GM10248 (cell line): ENCODE measurements at places on chromosomes 6 and 20.
A peak's percentile ranks its signal among the peaks of the same experiment; 100 is the strongest.

- DNase-seq = no peak
Observed at GRCh38 chr6:169885831-169886230, 134.4 kb downstream of the ERMARD start.

DNA sequence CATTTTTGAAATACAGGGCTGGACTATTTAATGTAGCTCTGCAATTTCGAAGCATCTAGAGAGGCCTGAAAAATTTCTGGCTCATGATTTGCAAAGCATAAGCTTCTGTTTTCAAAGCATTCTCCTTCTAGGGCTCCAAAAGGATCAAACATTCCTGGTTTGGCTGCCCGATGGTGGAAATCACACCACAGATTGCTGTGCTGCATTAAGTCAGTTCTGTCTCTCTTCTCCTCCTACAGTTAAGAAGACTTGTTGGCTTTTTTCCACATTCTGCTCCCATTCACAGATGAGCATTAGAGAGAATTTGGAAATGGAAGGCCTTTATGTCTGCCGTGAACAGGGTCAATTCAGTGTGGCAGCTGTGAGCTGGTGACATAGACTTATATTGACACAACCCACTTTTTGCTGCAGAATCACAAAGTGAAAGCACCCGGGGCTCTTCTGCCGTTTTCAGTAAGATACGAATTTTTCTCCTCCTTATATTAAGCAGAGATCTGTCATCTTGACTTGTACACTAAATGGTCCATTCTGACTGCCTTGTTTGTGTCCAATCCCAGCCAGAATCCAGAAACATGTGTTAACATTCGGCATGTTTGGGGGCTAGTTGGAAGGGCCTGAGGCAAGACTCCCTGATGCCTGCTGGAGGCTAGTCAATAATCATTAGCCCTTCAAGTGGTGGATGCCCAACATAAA lies 330.8 kb upstream of the DEFB112 start:
- DNase-seq = no peak

DNA sequence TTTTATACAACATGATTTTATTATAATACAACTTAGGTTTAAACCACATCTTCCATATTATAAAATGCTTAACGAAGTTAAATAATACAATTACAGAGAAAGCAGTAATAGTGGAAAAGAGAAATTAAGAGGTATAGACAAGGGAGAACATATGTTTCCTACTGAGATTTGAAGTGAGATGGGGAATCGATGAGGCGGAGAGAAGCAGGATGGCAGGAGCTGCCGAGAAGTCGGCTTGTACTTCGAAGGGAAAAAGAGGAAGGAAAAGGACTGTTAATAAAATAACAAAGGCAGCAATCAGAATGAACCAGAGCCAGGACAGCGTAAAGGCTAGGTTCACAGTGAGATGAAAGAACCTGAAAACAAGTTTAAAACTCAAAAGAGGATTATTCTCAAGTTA lies 15.4 kb downstream of the FBXL4 start:
- no peak for DNase-seq

GRCh38 chr6:168440520-168441433 lies at the start of gene SMOC2:
Gene SMOC2, plus strand, starts transcription at chr6:168441184. Its CDS starts 187 bp downstream, at chr6:168441371.
- DNase-seq = no peak

DNA sequence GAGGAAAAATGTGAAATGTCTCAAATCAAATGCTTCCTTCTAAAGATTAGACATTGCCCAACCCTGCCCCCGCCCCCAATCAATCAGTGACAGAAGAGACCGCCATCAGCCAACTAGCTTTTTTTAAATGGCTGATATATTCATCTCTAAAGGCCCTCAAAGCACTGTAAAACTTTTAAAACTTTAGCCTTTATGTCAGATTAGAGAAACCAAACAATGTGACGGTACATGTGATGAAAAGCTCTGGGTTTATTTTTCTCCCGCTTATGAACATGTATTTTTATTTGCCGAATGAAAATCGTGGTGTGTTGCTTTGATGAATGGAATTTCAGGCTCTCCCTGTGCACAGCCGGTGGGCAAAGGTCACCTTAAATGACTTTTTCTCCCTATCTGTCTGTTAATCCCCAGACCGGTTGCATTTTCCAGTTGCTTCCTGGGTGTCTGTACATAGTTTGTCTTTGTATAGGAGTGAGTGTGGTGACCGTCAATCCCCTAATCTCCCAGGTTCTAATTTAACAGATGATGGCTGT lies 38.5 kb downstream of the TBC1D7 start:
- no peak for DNase-seq

DNA sequence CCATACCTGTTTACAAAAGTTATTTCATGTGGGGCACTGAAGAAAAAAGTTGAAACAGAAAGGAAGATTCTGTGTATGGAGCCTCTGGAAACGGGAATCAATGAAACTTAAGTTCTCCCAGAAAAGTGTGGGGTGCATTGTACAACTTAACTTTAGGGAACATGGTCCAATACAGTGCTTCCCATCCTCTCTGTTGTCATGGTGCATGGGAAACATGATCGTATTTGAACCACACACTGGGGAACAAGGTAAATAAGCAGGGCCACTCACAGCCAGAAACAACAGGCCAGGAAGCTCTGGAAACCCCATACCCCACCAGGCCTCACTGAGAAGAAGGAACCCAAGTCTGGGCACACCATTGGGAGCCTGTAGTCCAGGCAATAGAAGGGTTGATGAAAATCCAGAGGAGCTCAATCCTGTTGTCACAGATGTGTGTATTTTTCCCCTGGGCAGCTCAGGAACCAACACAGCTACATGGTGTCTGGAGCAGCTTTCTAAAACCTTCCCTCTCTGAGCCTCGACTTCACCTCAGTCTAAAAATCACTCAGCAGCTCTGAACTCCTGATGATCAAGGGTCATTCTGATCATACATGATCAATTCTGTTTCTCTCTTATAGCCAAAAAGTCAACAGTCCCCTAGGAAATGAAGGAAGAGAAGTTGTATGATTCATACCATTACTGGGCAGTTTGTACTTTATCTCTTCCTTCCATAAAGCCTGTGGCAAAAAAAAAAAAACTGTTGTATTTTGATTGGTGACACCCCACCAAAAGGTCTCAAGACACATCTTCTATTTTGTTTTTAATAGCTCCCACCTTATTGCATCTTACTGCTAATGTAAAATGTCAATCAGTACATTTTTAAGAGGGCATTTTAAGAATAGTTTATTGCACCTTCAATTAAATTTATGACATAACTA lies 198.5 kb upstream of the TAB2 start:
- no peak for DNase-seq

DNA sequence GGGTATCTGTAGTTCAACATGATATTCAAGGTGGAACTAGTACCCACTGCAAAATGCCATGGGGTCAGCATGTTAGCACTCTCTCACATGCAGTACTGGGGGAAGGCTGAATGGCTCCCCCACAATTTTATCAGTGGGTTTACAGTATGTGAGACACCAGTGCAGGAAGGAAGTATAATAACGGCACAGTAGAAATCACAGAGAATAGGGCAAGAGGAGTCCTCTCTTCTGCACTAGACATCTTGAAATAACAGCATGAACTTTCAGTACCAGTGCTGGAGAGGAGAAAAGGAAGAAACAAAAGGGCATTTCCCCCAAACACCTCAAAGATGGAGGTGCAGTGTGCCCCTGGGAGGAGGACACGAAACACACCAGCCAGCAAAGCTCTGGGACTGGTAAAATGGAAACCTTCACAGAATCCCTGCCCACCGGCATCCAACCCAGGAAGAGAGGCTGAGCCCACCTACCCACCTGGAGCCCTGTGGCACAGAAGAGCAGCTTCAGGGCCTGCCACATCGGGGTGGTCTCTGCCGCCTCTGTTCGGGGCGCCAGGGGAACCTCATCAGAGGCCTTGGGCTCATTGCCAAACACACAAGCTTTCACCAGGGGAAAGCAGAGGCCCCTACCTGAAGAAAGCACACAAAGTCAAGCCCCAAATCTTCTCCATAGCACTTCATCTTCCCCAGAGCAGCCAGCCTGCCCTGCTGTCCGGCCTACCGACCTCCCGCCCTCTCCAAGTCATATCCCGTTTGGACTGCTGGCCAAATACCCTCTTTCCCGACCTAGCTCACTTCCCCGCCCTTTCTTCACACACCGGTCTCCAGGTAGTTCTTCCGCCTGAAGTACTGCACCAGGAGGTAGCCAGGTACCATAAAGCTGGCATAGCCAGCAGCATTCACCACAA lies 1.2 kb downstream of the SLC35B2 start:
- DNase-seq = no peak

- no peak for DNase-seq
Observed at GRCh38 chr20:4476903-4477500, 244.7 kb upstream of the PRND start.

DNA sequence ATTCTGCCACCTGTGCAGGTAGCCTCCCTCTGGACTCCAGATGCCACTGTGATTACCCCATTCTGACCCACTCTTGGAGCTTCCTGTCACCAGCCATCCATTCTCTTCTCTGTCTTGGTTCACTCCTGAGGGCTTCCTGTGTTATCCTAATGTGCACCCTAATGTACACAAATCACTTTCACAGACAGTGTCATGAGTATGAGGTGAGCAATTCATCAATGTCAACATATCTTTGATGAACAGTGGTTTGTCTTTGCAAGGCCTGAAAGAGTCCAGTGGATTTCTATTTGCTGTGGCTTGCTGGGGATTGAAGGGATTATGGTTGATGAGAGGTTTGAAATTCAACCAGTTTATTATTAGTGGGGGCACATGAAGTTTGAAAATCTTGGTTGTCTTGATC lies 63.8 kb upstream of the EEF1E1 start:
- no peak for DNase-seq

- DNase-seq = no peak
Observed at GRCh38 chr20:10761232-10761631, 87.4 kb upstream of the JAG1 start.

- DNase-seq = no peak
Observed at GRCh38 chr6:33424855-33425667, 5.2 kb downstream of the SYNGAP1 start.

GRCh38 chr6:131854803-131855202 lies 47.0 kb downstream of the ENPP1 start:
- DNase-seq = no peak

- DNase-seq = no peak
Observed at GRCh38 chr6:71333050-71333449, 44.4 kb downstream of the OGFRL1 start.

DNA sequence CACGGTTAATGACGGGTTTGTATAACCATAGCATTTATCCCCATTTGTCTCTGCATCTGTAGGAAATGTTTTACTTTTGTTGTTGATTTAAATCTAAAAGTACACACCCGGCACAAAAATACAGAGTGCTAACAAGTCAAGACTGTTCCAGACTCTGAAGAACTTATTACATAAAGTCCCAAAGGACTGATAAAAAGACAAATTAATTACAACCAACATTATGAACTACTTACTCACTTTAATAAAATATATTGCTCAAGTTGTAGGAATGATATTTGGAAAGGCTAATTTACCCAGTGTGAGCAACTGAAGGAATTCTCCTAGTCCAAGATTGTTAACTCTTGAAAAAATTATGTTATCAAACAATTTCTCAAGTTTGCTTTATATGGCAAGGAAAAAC lies 115.6 kb downstream of the KIF13A start:
- DNase-seq = no peak

GRCh38 chr20:11230999-11231398 lies 557.2 kb upstream of the JAG1 start:
- no peak for DNase-seq

GRCh38 chr20:58746620-58747019 lies 54.0 kb downstream of the NPEPL1 start:
- no peak for DNase-seq

DNA sequence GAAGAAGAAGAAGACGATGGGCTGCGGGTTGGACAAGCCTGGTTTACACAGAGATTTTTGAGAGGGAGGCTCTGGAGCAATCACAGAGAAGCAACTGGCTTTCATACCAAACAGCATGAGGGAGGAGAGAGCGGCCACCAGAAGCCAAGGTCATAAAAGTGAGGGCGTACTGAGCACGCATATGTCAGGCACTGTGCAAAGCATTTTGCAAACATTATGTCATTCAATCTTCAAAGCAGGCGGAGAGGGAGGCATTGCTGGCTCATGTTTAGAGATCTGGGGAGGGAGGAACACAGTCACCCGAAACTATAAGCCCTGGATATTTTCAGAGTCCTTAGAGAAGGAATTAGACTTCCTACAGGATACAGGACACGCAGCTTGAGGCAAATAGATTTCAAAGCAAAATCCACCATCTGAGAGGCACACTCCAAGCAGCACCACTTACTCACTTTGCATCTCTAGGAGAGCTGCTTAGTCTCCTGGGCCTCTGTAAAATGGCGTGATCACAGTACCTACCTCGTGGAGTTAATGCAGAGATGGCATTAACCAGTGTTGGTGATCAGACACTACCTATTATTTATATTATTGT lies 24.6 kb downstream of the RAMACL start:
- no peak for DNase-seq

GRCh38 chr6:28944412-28944865 lies 20.7 kb upstream of the TRIM27 start:
- no peak for DNase-seq

DNA sequence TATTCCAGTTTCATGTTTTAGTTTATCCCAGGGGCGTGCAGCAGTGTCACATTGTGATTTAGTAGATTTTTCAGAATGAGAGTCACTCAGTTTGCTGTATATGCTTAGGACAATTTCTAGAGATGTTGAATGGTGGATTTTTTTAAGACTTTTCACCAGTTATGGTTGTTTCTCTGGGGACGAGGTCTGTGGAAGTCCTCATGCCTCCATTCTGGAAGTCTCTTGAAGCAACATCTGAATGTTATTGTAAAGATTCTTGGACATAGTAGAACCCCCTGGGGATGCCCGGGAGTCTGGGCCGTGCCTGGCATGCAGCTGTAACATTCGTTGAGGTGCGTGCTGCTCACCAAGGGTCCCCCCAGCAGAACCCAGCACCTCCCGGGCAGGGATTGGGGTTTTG lies 341.5 kb downstream of the CDH4 start:
- no peak for DNase-seq

DNA sequence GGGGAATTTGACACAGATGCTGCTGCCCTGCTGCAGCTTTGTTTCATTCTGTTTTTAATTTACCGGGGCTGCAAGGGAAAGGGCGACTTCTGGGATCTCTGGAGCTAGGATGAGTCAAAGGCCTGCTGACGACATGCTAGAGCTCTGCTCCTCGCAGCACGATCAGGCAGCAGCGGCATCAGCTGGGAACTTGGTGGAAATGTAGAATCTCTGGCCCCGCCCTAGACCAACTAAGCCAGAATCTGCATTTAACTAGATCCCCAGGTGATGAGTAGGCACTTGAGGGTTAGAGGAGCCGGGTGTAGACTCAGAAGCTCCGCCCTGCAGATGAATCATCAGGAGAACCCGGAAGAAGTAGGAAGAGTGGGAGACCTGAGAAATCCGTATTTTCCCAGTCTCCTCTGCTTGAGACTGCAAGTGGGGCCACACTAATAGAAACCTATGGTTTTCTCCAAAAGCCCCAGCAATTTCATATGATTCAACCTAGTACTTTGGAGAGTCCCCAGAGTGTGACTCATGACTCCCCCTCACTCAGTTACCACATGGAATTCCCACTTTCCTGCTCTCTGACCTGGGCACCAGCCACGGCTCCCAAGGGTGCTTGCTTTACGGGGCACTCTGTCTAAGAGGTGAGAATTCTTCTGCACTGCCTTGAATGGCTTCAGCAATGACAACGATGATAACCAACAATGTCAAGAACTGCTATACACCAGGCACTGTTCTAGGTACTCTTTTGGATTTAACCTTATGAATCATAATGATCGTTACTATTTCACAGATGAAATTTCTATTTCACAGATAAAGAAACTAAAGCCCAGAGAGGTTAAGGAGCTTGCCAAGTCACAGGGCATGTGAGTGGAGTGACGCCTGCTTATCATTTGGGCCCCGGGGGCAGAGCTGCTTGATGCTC lies 18.1 kb downstream of the TUBB2B start:
- DNase-seq = peak; percentile 60
